ENCODE measurements at places on chromosomes 2 and 18.
A peak's percentile ranks its signal among the peaks of the same experiment; 100 is the strongest.

- no peak for DNase-seq
Observed at GRCh38 chr2:53036196-53036595, 731.4 kb upstream of the CHAC2 start.

GRCh38 chr2:181952404-181953226 lies 33.0 kb upstream of the PPP1R1C start:
- no peak for DNase-seq

GRCh38 chr2:46909771-46910419 lies 5.7 kb downstream of the MCFD2 start:
- DNase-seq: peak; percentile 6

DNA sequence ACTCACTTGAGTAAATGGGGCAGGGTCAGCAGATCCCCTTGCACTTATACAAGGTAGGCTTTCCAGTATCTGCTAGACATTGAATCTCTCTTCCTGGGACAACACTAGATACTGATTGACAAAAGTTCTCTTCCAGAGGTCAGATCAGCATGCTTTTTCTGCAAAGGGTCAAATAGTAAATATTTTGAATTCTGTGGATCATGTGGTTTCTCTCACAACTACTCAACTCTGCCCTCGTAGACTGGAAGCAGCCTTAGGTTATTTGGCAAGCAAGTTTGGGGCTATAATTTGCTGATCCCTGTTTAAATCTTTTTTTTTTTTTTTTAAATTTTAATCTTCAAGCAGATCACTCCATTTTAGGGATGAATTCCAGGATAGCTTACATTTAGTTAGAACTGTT lies 17.4 kb upstream of the NABP1 start:
- DNase-seq: no peak

DNA sequence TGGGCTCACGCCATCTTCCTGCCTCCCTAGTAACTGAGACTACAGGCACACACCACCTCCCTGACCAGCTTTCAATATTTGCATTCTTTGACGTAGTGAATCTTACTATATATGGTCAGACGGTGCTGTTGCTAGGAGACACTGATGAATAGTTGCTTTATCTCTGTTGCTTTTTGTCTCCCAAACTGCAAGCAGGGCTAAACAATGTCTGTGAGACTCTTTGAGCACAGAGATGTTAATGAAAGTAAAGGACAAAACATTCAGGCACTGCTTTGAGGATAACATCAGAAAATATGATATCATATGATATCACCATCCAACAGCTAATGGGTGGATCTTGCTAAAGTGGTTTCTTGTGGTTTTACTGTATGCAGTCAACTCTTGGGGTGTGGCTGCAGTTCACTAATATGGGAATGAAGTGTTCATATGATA lies 43.0 kb downstream of the EMILIN2 start:
- no peak for DNase-seq

- no peak for DNase-seq
Observed at GRCh38 chr2:169895294-169895985, 68.2 kb downstream of the UBR3 start.

- DNase-seq: no peak
Observed at GRCh38 chr2:235988271-235989015, 179.7 kb downstream of the GBX2 start.

- no peak for DNase-seq
Observed at GRCh38 chr2:558879-559278, 118.3 kb downstream of the TMEM18 start.

GRCh38 chr2:36473230-36473629 lies 117.7 kb downstream of the CRIM1 start:
- DNase-seq: no peak

DNA sequence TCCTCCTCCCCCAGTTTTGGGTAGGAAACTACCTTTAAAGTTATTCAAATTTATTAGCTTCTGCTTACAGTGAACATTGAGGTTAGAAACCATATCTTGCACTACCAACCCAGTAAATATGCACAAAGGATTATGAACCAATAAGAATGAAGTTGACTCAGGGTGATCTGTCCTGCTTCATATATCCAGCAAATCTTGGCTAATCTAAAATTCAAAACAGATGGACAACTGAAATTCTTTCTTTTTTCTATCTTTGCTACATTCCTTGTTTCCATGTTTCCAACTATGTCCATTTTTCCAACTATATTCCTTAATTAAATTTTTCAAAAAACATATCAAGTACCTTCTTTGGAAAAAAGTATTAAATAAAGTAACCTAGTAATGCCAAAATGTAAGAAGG lies 149.3 kb downstream of the FAM124B start:
- DNase-seq: no peak

GRCh38 chr18:79423211-79424007 lies 27.7 kb downstream of the NFATC1 start:
- DNase-seq: no peak

DNA sequence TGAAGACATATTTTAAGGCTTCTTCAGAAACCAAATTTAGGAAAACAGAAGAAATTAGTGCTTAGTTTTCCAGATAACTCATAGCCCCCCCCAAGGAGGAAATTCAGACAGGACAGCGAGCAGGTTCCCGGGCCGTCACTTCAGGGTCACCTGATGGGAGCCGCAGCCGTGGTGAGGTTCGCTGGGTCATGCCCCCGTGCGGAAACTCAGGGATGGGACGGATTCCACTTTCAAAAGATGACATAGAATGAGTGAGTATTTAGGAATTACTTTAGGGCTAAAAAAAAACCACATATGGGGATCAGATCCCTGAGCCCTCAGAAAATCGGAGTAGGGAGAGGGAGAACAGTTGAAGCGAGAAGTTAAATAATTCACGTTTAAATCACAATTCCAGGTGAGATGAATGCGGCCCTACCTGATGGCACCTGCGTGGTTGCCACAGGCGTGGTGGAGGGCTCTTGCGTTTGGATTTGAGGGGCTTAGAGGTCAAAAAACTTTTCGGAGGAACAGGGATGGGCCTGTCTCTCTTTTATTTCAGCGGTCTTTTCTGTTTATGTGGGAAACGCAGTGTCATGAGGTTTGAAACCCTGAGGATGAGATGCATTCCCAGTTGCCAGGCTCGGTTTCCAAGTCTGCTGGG lies 114.4 kb downstream of the NFATC1 start:
- no peak for DNase-seq

DNA sequence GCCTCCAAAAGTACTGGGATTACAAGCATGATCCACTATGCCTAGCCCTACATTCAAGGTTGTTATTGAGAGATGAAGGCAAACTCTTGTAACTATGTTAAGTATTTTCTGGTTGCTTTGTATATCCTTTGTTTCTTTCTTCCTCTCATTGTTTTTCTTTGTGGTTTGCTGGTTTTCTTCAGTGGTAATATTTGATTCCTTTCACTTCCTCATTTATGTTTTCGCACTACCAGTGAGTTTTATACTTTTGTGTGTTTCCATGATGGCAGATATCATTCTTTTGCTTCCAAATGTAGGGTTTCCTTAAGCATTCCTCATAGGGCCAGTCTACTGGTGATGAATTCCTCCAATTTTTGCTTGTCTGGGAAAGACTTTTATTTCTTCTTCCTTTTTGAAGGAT lies 90.2 kb downstream of the NCK2 start:
- DNase-seq: no peak

DNA sequence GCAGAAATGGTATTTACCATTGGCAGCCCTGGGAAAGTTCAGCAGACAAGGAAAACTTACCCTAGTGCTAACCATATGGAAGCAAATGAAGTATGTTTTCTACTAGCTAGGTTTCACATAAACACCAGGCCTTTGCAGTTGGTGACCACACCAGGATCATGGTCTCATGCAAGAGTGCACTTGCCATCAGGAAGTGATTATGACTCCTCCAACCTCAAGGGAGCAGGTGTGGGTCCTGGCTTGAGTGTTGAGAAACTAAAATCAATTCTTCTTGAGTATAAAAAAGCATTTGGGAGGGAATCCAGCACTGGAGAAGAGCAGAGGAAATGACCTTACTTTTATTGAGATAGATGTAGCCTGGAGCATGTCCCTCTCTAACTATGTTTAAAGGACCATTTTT lies 56.8 kb upstream of the SPAG16 start:
- DNase-seq: no peak

DNA sequence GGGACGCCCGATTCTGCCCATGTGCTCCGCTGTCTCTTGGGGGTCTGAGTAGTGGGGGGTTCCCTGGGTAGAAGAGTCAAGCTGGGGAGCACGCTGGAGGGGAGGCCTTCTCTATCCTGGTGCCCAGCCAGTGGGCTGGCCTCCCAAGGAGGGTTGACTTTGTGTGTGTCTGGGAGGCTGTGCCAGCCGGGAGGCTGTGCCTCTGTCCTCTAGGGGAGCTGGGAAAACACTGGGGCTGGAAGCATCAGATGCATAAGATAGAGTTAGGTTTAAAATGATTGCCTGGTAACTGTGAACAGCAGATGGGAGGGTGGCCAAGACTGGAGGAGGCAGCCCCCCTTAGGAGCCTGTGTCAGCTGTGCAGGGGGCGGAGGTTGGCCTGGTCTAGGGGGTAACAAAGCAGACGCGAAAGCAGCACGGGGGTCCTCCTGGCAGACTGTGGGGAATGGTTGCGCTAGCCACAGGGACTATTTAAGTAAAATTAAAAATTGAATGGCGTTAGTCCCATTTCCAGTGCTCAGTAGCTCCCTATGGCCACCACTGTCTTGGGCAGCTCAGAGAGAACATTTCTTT lies 1.3 kb downstream of the ING5 start:
- no peak for DNase-seq

GRCh38 chr2:74327627-74328026 lies 15.6 kb downstream of the SLC4A5 start:
- DNase-seq: no peak

- DNase-seq: no peak
Observed at GRCh38 chr2:233368756-233369155, 14.5 kb downstream of the DGKD start.

- DNase-seq: no peak
Observed at GRCh38 chr2:1658394-1659151, 85.7 kb downstream of the PXDN start.

DNA sequence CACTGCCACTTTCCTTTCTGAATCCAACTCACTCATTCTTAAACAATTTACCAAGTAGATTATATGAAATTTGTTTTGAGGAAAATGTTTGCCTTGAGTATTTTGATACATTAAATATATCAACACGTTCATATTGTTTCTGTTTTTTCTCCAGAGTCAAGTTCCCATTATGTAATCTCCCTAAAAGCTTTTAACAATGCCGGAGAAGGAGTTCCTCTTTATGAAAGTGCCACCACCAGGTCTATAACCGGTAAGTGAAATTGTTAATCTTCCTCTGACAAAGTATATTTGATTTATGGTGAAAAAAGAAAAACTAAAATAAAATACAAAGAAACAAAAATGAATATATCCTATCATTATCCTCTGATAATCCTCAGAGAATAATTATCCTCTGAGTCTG lies 838.6 kb downstream of the MBD2 start:
- DNase-seq: no peak

DNA sequence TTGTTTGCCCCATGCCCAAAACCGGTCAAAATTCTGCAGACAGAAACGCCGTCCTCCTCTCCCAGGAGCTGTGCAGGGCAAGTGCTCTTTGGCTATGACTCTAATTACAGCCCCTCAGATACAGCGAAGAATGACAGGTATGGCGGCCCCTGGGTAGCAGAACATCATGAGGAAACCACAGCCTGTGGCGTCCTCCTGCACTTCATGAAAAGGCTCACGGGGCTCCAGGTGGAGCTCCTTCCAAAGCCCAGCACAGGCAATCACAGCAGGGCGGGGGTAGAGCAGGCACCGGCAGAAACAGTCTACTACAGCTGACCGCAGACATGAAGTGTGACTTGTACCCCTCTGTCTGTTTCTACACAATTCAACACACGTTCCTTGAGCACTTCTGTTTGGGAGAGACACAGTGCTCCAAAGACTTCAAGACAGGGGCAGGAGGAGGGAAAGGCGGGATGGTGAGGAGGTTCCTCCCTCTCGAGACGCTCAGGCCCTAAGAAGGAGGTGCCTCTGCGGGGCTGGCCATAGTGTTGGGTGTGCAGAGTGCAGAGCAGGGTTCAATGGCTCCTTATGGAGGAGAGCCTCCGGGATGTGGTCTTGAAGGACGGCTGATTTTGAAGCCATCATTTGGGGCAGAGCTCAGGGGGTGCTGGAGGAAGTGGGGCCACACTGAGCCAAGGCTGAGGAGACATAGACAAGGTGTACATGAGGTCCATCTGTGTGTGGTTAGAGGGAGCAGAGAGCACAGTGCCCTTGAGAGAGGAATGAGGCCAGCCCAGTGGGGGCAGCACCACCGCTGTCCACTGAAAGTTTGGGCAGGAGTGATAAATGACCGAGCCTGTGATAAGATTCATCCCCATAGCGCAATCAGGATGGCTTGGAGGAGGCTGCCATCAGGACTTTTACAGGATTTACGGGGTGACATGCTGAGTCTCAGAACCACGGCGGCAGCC lies 468.3 kb downstream of the EIPR1 start:
- no peak for DNase-seq

DNA sequence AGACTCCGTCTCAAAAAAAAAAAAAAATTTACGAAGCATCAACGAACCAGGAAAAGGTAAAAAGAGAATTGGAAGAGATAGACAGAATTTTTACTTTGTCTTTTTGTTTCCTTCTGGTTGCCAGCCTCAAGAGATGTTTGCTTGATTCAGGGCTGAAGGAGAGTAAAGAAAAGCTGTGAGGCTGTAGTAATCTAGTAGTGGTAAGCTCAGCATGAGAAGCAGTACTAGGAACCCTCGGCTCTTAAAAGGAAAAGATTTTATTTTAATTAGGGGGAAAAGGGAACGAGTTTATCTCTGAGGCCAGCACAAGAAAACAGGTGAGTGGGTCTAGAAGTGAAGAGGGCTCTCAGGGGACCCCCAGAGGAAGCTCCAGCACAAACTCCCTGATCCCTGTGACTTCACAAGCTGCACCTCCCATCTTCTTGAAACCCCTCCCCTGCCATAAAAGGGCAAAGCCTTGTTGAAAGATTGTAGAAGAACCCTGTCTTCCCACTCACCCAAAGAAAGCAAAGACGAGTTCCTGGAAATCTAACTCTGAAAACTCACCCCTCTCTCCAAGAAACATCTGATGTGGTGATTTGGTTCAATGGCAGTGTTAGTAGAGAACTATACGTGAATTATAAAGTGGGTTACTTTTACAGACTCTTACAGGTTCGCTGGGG lies 8.6 kb downstream of the RBMS1 start:
- DNase-seq: peak; percentile 31

DNA sequence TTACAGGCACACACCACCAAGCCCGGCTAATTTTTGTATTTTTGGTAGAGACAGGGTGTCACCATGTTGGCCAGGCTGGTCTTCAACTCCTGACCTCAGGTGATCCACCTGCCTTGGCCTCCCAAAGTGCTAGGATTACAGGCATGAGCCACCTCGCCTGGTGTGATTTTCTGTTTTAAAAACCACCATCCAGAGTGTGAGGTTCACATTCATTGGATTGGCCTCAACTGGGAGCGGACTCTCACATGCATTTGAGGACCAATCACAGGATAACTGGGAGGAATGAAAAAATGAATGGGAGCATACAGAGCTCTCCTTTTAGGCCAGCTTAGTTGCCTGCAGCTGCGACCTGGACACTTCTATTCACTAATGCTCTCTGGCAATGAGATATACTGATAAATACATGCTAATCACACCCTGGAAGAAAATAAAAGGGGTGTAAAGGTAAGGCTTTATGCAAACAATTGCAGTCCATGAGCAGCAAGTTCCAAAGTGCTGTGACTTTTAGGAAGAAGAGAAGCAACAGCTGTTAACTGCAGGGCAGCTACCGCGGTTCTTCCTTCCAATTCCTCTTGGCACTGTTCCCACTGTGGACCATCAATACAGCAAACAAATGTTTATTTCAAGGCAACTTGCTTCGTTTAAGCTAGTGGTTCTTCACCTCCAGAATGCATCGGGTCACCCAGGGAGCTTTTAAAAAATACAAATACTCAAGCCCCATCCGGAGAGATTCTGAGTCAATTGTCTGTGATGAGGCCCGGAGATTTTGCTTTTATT lies 49.5 kb upstream of the FZD5 start:
- no peak for DNase-seq

- no peak for DNase-seq
Observed at GRCh38 chr2:232528746-232529460, 2.9 kb downstream of the CHRND start.

Measured in stimulated activated CD4-positive, alpha-beta T cell treated with anti-CD3 and anti-CD28 coated beads, TNF-alpha, amount 100 ng/mL, for 48 hours (primary cell).